ENCODE measurements at places on chromosomes 7 and 10. TPM values are rescaled to one million over a fixed set of nuclear protein-coding genes. Genes with fewer than 3 reads are reported as not detected.

DNA sequence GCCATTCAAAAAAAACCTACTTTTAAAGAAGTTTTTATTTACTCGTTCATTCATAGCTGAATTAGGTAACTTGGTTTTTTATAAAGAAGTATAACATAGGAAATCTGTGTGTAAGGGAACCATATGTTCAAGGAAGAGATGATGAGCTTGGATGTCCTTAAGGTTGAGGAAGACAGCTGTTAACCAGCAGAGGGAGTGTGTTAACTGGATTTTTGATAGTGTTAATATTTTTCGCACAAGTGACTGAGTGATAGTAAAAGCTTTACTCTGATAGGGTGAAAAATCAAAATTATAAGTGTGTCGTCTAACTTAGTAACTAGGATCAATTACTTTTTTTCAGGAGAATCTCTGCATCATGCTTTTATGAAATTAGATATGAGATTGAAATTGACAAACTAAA is 134.7 kb downstream of the ARL5B start:
- no peak for DNase-seq

DNA sequence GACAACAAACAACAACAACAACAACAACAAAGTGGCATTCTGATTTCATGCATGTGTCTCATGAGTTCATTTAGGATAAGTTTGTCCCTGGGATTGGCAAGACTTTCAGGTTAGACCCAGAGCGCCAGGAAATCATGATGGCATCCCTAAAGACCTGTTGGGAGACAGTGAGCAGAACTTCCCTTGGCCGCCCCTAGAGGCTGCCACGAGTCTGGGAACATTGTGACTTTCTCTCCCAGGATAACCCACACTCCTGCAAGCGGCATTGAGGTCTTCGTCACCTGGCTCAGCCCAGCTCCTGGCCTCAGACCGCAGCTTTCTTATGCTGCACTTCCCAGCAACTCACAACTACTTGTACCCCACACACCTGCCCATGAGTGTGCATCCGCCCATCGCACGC is 80.5 kb upstream of the RNF32 start:
- DNase-seq = no peak

DNA sequence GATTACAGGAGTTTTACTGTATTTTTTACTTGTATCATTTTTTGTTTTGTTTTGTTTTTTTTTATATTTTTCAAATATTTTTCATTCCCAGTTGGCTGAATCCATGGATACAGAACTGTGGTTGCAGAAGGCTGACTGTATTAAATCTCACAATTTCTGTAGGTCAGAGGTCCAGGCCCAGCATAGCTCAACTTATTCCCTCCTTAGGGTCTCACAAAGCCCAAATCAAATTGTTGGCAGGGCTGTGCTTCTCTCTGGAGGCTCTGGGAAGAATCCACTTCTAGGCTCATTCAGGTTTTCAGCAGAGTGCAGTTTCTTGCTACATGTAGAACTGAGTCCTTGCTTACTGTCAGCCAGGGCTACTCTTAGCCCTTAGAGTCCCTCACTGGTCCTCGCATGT is 22.6 kb downstream of the TSPAN14 start:
- DNase-seq = no peak

DNA sequence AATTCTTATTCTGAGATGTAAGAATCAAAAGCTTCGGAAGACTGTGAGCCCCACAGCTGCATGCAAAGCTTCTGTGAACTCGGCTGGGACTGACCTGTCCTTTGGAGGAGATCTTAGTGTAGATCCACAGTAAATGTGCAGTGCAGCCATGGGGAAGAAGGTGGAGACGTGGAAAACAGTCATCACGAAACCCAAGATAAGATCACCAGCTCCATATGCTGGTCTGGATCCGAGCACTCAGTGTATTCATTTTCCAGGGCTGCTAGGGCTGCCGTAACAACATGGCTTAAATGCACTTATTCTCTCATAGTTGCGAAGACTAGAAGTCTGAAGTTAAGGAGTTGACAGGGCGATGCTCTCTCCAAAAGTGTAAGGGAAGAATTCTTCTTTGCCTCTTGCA is 143.0 kb upstream of the TCF7L2 start:
- no peak for DNase-seq

AGBL3 gene
- polyA plus RNA-seq = 0.80 TPM

YAE1 gene
- polyA plus RNA-seq = 17.0 TPM

Data from BJ (cell line).